ENCODE measurements at places on chromosomes 11 and 22.

DNA sequence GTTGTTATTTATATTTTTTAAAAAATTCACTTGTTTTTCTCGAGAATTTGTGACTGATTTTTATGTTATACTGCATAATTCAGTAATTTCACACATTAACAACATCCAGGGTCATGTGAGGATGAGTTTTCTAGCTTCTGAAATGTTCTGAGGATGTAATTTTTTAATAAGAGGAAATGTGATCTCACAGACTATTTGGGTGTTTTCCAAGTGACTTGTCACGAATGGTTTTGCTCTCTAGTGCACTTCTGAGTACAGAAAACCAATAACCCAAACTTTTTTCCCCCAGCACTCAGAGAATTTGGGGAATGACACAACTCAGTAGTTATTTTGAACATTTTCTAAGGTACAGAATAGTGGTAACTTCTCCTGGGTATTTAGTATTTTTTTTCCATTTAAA is 821.1 kb upstream of the ARHGAP42 start:
- DNase-seq = no peak

DNA sequence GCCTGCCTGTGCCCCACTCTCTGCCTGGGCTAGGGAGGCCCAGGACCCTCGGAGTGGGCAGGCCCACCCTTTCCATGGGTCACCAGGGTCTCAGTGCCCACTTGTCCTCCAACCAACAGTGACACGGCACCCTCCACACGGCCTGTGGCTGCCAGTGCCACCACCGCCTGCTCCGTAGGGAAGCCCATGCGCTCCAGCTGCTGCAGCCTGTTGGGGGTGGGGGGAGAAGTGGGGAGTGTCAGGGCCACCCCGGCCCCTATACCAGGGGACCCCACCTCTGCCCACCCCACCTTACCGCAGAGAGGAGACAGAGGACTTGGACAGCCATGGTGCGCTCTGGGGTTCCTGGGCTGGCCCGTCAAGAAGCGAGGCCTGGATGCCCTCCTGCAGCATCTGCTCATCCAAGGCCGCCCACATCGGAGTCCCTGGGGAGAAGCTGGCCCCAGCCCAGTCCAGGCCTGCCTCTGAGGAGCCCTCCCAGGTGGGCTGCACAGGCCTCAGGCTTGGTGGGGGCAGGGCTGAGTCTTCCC is 7.7 kb downstream of the RHBDD3 start:
- DNase-seq = no peak

GRCh38 chr22:40243891-40244290 is 66.2 kb downstream of the TNRC6B start:
- DNase-seq = no peak

GRCh38 chr11:25218036-25218435 is 721.2 kb downstream of the LUZP2 start:
- DNase-seq = no peak

DNA sequence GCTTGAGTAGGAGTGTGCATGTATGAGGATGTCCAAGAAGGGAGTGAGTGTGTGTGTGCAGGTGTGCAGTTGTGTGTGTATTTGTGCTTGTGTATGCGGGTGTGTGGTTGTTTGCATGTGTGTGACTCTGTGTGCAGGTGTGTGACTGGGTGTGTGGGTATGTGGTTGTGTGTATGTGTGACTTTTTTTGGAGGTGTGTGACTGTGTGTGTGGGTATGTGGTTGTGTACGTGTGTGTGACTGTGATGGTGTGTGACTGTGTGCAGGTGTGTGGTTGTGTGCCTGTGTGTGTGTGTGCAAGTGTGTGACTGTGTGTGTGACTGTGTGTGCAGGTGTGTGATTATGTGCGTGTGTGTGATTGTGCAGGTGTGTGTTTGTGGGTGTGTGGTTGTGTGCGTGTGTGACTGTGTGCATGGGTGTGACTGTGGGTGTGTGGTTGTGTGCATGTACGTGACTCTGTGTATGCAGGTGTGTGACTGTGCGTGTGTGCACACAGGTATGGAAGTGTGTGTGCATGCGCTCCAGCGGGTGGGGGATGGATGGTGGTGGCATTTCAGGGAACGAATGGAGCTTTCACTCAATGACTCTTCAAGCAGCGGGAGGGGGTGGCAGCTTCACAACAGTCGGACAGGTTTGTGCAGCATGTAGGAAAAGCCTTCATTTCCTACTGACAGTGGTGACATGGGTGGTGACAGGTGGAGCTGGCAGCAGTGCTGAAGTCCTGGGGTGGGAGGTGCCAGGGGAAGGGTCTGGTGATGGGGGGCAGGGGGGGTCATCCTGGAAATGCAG is 47.6 kb downstream of the CACNA1I start:
- no peak for DNase-seq

DNA sequence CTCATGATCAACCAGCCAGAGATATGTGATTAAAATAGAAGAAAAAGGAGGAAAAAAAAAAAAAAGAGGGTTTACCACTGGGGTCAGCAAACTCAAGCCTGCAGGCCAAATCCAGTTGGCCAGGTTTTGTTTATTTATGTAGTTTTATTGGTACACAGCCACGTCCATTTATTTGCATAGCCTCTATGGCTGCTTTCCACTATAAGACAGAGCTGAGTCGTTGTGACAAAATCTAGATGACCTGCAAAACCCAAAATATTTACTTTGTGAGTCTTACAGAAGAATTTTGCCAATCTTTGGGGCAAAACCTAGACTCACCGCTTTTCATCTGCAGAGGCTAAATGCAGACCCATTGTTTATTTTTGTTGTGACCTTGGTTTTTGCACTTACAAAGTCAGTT is 87.1 kb downstream of the TENM4 start:
- no peak for DNase-seq

DNA sequence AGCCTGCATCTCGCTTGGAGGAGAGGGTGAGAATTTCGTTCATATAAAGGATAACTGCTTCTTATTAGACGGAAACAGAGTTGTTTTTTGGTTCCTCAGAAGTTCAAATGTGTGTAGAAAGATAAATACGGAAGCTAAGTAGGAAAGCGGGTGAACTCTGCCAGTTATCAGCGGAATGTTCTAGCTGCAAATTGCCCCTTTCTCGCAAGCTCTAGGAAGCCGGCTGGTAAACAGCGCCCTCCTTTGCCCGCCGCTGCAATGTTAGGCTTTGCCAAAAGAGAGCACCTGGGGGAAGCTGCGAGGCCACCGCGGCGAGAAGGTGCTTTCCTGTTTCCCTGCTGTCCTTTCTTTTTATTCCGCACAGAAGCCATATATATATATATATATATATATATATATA is 67.0 kb downstream of the IGLL5 start:
- DNase-seq = no peak

DNA sequence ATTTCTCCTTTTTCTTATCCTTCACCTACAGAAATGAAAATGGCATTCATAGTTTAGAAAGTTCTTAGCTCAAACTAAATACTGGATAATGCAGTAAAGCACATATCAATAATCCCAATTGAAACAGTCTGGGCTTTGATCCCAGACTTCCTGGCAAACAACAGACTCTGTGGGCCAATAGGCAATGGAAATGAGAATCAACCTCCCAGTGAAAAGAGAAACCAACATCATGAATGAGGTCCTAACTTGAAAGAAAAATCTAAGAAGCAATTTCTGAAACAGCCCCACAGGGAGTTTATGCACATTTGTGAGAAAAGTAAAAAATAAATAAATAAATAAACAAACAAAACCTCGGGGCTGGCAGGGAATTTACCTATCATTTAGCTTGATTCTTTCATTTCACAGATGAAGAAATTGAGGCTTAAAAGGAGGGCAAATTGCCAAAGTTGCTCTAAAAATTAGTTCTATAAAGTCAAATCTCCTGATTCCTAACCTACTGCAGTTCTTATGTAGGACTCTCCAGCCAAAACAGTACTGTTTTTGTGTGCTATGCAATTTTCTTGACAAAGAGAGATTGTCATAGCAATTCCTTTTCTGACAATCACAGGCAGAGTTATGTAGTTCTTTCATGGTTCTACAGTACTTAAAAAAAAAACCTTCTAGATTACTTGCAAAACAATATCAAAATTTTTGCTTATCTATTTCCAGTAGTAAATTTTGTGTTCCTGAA is 265.8 kb downstream of the GRM5 start:
- no peak for DNase-seq

- DNase-seq = no peak
Observed at GRCh38 chr11:96112192-96113128, 188.6 kb upstream of the MTMR2 start.

GRCh38 chr11:19216021-19216420 is 14.2 kb upstream of the CSRP3 start:
- no peak for DNase-seq

- peak; percentile 57 for DNase-seq
Observed at GRCh38 chr11:67045314-67045713, 11.3 kb upstream of the RHOD start.

GRCh38 chr22:49213731-49214352 is 613.8 kb downstream of the BRD1 start:
- DNase-seq = no peak

DNA sequence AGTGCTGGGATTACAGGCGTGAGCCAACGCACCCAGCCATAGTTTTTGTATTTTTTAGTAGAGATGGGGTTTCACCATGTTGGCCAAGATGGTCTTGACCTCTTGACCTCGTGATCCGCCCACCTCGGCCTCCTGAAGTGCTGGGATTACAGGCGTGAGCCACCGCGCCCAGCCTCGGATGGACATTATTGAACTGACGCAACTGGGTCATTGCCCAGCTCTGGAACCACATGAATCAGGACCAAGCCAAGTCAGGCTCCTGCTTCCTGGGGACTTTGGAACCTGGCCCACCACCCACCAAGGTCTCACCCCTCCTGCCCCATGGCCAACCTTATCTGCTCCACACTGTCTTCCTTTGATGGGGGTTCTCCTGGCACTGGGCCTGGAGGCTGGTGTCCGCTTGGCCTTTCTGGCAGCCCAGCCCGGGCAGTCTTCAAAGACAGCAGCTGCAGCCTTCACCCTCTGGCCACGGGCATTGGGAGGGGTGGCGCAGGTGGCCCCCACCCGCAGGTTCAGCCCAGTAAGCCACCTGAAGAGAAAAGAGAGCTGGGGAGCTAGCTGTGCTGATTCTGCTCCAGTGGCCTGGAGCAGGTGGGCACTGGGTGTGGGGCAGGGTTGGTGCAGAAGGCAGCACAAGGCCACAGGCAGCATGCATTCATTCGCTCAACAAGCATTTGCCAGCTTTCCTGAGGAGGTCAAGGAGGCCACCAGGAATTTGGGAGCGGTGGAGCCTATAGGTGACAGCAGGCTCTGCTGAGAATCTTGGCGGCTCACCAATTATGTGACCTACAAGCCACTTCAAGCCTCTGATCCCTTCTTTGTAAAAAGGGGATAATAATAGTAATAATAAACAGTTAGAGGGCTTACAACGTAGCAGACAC is 5.7 kb downstream of the CHADL start:
- no peak for DNase-seq

Data from AG04449 (cell line).